Activated CD4-positive, alpha-beta memory T cell treated with anti-CD3 and anti-CD28 coated beads for 36 hours (primary cell): ENCODE measurements at places on chromosomes 4 and X. TPM values are rescaled to one million over a fixed set of nuclear protein-coding genes. Genes with fewer than 3 reads are reported as not detected.

DNA sequence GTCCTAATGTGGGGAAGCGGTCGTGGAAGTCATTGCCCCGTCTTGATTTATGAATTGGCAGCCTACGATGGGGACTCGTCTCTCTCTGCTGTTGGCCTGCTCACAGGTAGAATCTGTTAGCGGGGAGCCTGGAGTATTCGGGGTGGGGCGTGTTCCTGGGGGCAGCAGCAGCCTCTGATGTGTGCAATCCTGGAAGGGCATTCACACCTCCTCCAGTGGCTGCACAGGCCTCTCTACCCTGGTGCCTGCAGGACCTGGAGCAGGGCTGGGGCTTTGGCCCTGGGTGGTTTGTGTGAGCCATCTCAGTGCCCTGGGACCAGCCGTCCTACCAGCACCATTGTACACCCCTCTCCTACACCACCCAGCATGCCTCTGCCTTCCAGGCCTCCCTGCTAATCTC, 340.9 kb downstream of the ARHGAP10 start:
- no peak for DNase-seq
- no peaks in the 10 kb centered on the region for H3K27me3 ChIP-seq
- H3K36me3 ChIP-seq, result peaks cover 56% of the 10 kb centered on the region
- H3K4me3 ChIP-seq, result no peak overlapping the region

The CT47B1 gene
- total RNA-seq, result not detected

The ATOH1 gene
- not detected for total RNA-seq

The MXD4 gene
- 4.9 TPM for total RNA-seq

GRCh38 chrX:112832481-112833095, 8.0 kb downstream of the AMOT start:
- H3K4me3 ChIP-seq, result no peak overlapping the region
- H3K27me3 ChIP-seq, result no peaks in the 10 kb centered on the region
- H3K36me3 ChIP-seq, result no peaks in the 10 kb centered on the region
- H3K4me1 ChIP-seq, result no peaks in the 10 kb centered on the region
- no peak overlapping the region for H3K27ac ChIP-seq
- no peak for DNase-seq

DNA sequence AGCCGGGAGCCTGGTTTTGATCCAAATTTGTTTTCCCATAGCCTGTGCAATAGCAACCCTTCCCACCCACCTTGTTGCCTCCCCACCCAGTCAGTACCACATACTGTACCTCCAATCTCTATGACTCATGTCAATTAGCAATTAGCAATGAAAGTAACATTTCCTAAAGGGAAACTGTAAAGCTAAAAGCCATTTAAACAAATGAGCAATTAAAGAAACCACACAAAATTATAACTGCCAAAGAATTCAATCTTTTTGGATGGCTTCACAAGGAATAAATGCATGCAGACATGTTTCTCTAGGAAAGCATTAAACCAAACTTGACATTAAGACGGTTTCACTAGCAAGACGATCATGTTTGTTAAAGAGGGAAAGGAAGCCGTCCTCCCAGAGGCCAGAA, 169.0 kb upstream of the MAP3K15 start:
- no peaks in the 10 kb centered on the region for H3K27me3 ChIP-seq
- H3K4me3 ChIP-seq, result peak overlapping the region; percentile 67
- no peak for DNase-seq
- peaks cover 80% of the 10 kb centered on the region for H3K4me1 ChIP-seq
- H3K27ac ChIP-seq, result peak overlapping the region; percentile 91

GRCh38 chr4:23769406-23769805, 120.4 kb downstream of the PPARGC1A start:
- DNase-seq, result no peak
- H3K4me1 ChIP-seq, result no peaks in the 10 kb centered on the region

The SLC10A4 gene
- total RNA-seq, result not detected

The ZNF157 gene
- 0.53 TPM for total RNA-seq

The ADH1B gene
- not detected for total RNA-seq
